ENCODE measurements at places on chromosomes 7 and 10. TPM values are rescaled to one million over a fixed set of nuclear protein-coding genes. Genes with fewer than 3 reads are reported as not detected.

- no peak for DNase-seq
These were observed 10.9 kb downstream of the TECPR1 start for GRCh38 chr7:98240961-98241673.

DNA sequence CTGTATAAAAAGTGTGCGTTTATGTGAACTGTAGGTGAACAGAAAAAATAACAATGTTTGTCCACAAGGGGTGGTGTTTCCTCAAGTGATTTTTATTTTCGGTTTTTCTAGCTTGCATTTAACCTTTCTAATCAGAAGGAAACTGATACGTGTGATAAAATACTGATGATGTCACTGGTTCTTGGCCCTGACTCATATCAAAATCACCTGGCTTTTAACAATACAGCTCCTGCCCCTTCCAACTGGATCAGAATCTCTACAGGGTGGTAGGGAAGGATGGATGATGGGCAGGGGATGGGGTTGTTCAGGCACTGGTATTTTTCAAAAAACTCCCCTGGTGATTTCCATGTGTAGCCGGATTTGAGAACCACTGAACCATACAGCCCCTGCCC, 10.9 kb downstream of the NPFFR1 start:
- DNase-seq, result no peak

The PAPSS2 gene
- 8.2 TPM for total RNA-seq

GRCh38 chr10:108319434-108320222, 1155.1 kb upstream of the SORCS1 start:
- DNase-seq, result no peak

The METTL27 gene
- total RNA-seq, result 2.9 TPM

DNA sequence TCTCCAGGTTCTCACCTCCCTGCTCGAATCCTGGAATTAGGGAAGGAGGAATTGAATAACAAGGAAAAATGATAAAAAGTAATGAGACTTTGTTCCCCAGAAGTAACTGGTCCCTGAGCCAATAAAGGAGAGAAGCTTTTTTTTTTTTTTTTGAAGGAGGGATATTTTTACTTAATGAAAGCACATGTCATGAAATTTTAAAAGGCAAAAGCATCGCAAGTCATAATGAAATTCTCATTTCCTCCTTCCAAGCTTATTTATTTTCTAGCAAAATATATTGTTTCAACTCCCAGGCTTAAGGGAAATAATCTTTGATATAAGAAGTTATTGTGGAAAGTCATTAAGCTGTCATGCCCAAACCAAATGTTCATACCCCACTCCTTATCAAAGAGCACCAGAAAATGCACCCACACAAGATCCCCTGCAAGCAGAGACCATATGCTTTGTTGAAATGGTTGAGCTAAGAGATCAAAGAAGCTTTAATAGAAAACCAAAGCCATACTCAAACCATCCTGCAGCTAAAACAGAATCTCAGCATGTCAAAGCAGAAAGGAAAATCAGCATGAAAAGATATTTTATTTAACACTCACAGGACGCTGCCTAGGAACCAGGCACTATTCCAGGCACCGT, 16.7 kb upstream of the ABCC2 start:
- DNase-seq, result no peak

The C10orf62 gene
- total RNA-seq, result not detected

Data from sigmoid colon (tissue), 7 donors.